Stimulated activated CD8-positive, alpha-beta memory T cell treated with anti-CD3 and anti-CD28 coated beads, Interleukin-15, amount 100 ng/mL, for 4 hours (primary cell): ENCODE measurements at places on chromosomes 5 and 9.

GRCh38 chr9:124733964-124734740 is 37.0 kb downstream of the NR6A1 start:
- DNase-seq = no peak

- DNase-seq = no peak
Observed at GRCh38 chr9:88049677-88050307, 75.5 kb upstream of the CDK20 start.

DNA sequence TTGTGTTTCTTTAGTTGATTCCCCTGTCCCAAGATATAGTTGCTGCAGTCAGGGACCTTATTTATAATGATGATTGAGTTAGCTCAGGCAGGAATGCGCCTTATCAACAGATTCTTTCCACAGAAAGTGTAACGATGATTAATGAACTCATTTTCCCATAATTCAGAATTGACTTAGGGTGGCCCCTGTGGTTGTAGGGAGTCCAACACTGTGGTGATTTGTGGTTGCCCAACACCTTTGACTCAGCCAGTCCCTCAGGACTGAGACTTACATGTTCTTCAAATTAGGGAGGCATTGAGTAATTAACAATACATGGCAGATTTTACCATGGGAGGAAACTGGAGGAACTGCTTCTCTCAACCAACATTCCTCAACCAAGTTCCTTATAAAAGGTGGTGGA is 221.9 kb downstream of the GABRG2 start:
- no peak for DNase-seq

DNA sequence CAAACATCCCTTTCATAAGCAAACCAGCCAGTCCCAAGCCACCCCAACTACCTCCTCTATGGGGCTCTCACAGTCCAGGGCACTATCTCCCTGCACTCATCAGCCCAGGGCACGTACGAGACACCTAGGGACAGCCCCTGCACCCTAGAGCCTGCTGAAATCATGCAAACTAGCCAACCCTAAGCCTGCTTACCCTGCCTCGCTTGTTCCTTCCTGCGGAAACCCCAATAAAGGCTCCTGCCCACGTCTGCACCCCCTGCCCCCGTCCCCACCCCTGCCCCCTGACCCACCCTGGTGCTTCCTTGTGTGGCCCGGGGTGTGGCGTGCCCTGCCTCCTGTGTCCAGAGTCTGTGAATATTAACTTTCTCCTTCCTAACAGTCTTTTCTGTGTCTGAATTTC is 135.9 kb downstream of the GADD45G start:
- DNase-seq = no peak
